Fibroblast of skin of right biceps (primary cell): ENCODE measurements at places on chromosomes 5 and 9.

GRCh38 chr5:162607879-162608278 is 540.3 kb downstream of the GABRG2 start:
- DNase-seq = no peak

- DNase-seq = no peak
These were observed 203.7 kb downstream of the ROR2 start for GRCh38 chr9:91746357-91746756.

GRCh38 chr9:20742833-20743232 is 58.8 kb downstream of the FOCAD start:
- no peak for DNase-seq

GRCh38 chr5:19240170-19240569 is 747.8 kb downstream of the CDH18 start:
- DNase-seq = peak; percentile 61

GRCh38 chr5:132688536-132689339 is 14.9 kb downstream of the IL4 start:
- no peak for DNase-seq

- DNase-seq = peak; percentile 7
These were observed 3.3 kb upstream of the CDC20B start for GRCh38 chr5:55176176-55176818.

GRCh38 chr9:135242406-135242805 is 154.9 kb downstream of the OLFM1 start:
- no peak for DNase-seq
